ENCODE measurements at places on chromosomes 12 and 14.

DNA sequence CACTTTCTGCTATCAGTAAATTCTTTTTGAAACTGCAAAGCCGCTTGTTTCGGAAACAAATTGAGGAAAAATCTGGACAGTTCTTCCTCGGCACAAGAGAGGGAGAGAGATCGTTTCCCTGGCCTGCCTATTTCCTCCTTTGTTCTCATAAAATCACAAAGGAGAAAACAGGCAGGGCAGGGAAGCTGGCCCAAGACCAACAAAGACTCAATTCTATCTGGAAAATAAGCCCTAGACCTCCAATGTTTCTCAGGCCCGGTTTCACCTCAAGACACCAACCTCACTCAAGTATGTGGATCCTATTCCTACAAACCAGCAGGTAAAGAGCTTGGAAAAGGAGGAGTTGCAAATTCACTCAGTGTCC lies 19.5 kb downstream of the DICER1 start:
- DNase-seq = no peak

DNA sequence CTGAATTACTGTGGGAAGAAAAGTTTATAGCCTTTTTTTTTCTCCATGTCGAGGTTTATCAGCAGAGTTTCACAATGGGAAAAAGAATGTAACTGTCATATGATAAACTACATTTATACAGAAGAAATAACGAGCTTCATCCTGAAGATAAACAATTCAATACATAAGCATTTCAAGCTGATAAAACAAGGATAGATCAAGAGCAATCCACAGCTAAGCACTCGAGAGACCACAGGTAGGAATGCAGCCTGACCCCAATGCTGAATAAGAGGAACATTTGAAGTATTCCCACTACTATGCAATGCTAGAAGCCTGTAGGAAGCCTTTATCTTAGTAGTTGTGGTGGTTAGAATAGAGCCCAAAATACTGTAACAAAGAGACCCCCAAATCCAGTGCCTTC lies 32.6 kb upstream of the DAAM1 start:
- DNase-seq = no peak

DNA sequence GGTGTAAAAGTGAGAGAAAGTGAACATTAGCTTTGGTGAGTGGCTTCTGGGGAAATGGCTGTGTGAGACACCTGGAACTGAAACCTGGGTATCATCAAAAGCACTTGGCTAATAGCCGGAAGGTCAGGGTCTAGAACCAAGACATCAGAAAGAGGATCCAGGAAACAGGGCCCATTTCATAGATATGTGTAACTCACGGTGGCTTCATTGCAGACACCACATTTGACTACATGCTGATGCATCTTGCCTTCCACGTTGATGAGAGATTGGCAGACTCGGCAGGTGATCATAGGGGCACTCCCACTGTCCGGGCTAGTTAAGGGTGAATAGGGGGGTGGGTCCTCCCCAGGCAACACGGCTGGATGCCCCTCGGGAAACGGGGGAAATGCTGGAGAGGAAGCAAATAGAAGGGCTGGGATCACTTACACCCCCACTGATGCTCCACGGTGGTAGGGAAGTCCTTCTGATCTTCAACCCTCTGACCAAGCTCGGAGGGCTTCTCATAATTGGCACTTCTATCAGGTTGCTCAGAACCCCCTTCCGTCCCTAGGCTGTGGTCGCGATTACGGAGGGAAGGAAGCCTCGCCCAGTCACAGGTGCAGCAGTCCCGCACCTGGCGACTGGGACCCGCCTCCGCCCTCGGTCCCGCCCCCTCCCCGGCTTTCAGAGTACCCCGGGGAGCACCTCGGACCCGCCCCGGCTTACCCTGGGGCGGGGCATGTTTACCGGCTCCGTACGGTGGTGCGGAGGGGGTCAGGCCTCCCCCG lies 593 bp downstream of the PIP4P1 start:
- peak; percentile 21 for DNase-seq

GRCh38 chr14:79421811-79422210 lies 789.5 kb downstream of the DIO2 start:
- no peak for DNase-seq

DNA sequence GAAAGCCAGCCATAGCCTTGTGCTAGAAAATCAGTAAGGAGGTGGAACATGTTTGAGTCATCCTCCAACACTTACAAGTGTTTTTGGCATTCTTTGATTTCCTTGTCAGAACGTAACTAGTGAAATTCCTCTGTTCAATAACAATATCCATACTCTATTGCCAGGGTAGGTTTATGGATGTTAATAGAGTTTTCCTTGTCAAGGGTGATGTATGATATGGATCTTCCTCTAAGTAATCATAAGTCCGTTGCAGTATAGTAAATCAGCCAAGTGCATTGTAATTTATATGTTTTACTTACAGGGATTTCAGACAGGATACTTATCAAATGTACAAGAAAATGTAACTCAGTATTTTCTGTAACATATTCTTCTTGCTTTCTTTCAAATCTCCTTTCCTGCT lies 19.4 kb downstream of the NAV3 start:
- no peak for DNase-seq

DNA sequence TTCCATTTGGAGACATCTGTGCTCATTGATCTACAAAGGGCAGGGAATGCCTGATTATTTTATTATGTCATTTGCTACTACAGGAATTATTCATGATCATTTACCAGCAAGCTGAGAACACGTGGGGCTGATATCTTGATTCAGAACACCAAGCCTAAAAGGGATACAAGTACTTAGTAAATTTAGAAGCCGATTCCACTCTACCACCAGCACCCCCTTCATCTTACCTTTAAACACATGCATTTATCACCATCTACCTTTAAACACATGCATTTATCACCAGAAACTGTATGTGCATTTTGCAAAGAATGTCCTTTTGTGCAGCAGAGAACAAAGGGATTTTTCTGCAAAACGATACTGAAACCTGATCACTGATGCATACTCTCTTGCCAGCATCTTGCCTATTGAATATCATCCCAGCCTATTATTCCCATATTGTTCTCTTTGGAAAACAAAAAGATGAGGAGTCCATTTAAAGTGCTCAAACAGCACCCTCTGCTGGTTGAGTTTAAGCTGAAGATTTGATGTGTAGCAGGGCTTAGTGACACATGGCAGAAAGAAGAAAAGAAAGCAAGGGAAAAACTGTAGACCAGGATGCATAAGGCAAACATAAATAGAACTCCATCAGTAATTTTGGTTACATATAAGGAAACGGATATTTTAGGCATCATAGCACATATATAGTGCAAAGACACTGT lies 132.6 kb upstream of the PLEKHG7 start:
- no peak for DNase-seq

GRCh38 chr14:72830786-72831594 lies 62.9 kb downstream of the DPF3 start:
- no peak for DNase-seq

DNA sequence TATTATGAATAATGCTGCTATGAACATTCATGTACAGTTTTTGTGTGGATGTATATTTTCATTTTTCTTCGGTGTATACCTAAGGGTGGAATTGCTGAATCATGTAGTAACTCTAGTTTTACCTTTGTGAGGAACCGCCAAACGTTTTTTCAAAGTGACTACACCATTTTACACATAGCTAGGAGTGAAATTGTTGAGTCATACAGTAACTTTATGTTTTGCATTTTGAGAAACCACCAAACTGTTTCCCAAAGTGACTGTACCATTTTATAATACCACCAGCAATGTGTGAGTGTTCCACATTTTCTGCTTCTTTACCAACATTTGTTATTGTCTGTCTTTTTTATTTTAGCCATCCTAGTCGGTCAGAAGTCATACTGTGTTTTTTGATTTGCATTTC lies 3.1 kb upstream of the TPH2 start:
- no peak for DNase-seq

GRCh38 chr12:108802101-108802961 lies 55.1 kb downstream of the SSH1 start:
- no peak for DNase-seq

- DNase-seq = no peak
Measured at GRCh38 chr14:32331206-32331605, 2.1 kb downstream of the AKAP6 start.

DNA sequence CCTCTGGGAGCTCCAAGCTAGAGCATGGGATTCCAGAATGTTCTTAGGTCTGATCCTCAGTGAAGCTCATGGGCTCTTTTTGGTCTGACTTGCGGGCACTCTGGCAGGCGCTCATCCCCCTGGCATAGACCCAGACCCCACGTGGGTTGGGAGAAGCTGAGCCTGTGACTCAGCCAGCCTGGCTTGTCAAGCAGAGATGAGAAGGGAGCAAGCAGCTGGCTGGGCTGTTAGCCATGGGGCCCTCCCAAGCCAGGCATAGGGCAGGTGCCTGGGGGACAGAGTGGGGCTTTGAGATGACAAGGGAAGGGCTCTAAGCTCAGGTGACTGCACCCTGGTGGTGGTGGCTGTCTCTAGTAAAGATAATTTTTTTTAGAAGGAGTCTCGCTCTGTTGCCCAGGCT lies 80.3 kb upstream of the NOS1 start:
- no peak for DNase-seq

DNA sequence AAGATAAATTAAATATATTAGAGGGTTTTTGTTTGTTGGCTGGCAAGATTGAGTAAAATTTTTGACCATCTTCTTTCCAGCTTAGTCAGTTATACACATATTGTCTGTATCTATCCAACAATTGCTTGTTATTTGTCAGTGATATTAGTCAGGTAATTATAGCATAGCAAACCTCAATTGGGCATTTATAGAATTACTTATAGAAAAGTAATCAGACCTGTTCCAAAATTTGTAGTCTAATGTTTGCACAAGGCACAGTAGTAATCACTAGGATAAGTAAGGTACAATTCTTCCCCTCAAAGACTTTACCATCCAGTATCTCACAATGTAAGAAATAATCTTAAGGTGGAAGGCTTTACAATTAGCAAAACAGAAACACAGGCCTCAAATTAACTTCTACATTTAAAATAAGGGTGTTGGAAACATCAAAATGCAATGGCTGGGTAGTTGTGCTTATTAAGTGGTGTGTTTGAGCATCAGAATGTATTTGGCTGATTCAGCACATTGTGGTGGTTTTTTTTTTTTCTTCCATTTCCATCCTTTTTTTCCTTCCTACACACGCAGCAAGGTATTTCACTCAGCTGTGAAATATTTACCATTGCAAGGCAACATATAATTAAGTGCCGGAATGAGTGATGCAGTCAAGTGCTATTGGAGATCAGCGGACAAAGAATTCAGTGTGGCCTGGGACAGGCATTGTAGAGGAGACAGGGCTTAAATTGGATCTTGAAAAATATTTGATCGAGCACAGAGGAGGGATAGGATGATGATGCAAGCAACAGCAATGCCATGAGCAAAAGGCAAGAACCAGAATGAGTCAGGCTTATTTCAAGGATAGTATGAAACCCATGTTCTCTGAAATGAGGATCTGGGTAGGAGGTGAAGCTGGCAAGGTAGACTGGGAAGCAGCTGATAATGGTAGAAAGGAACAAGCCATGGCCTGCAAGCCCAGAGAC lies 178.2 kb downstream of the AKAP6 start:
- no peak for DNase-seq

GRCh38 chr12:44584625-44585024 lies 291.5 kb downstream of the NELL2 start:
- no peak for DNase-seq

GRCh38 chr12:76018111-76018510 lies 13.5 kb downstream of the PHLDA1 start:
- no peak for DNase-seq

DNA sequence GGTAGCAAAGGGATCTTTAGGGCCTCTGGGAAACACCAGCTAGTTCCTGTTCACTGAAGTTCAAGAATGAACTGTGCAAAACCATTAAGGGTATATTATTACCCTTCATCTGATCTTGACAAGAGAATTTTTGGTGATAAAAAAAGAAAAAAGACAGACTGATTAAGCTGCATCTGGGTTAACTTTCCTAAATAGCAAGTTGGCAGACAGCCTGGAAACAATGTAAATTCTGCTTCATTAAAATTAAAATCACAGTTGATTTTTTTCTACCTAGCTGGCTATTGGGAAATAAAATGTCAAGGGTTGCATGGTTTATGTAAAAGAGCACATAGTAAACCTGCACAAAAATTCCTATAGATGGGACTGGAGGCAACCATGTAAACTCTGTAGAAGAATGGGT lies 126.6 kb upstream of the PRKD1 start:
- no peak for DNase-seq

- DNase-seq = no peak
Measured at GRCh38 chr12:53173085-53173715, 7.3 kb upstream of the ZNF740 start.

- DNase-seq = no peak
Measured at GRCh38 chr12:112283546-112283945, 98.7 kb downstream of the HECTD4 start.

GRCh38 chr14:57987051-57987450 lies 121.2 kb upstream of the SLC35F4 start:
- DNase-seq = no peak

GRCh38 chr14:102058146-102058545 lies 28.7 kb downstream of the HSP90AA1 start:
- no peak for DNase-seq

DNA sequence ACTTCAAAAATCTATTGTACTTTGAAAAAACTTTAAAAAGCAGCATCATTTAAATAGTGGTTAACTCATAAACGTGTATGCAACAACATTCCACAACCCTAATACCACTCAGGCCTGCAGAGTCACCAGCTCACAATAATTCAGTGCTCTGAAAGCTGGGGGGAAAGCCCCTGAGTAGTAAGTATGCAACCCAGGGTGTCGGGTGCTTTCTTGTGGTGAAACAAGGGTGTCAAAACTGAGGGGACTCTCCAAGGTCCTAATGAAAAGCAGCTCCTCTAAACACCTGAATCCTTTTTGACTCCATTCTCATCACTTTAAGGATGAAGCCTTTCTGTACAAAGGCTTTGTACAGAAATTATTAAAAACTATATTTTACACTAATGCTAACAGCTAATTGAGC lies 33.7 kb downstream of the FGFR1OP2 start:
- DNase-seq = peak; percentile 46

GRCh38 chr14:68862954-68863594 lies 70.2 kb upstream of the ZFP36L1 start:
- peak; percentile 65 for DNase-seq

GRCh38 chr12:94080341-94081009 lies 67.9 kb upstream of the PLXNC1 start:
- DNase-seq = no peak

DNA sequence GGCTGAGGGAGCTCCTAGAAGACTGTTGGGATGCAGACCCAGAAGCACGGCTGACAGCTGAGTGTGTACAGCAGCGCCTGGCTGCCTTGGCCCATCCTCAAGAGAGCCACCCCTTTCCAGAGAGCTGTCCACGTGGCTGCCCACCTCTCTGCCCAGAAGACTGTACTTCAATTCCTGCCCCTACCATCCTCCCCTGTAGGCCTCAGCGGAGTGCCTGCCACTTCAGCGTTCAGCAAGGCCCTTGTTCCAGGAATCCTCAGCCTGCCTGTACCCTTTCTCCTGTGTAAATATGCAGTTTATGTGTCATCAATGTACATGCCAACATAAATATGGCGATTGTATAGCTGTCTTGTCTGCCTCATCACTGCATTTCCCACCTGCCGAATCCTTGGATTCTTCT lies 7.5 kb downstream of the AMHR2 start:
- DNase-seq = no peak

DNA sequence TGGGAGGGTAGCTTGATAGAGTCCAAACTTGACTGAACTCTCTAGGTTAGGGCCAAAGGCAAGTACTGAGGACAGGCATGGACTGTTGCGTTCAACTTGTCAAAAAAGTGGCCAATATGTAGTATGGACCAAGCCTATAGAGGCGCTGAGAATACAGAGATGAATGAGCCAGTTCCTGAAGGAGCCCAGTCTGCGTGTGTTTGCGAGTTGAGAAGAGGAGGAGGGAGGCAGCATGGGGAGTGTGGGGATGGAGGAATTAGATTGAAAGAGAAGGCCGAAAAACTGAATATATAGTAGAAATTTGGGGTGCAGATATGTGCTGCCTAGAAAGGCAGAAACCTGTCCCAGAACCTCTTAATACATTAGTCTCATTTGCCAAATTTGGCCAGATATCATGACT lies 412.4 kb downstream of the PCNX1 start:
- DNase-seq = no peak

Data from activated T-cell treated with anti-CD3 and anti-CD28 coated beads for 48 hours (primary cell).